A549 treated with DMSO at 1 μM for 4 hours (cell line): ENCODE measurements at places on chromosomes 13 and 19. TPM values are rescaled to one million over a fixed set of nuclear protein-coding genes. Genes with fewer than 3 reads are reported as not detected.

The CTXN1 gene
- total RNA-seq, result 10.0 to 22.5 TPM (median 17.0 TPM) in 5 replicates

The CGB1 gene
- total RNA-seq, result not detected in 5 replicates

The UNC13A gene
- 1.6 to 2.2 TPM (median 1.8 TPM) in 5 replicates for total RNA-seq

The AP1M2 gene
- 36.2 to 50.7 TPM (median 39.6 TPM) in 5 replicates for total RNA-seq

The ZNF541 gene
- not detected in 5 replicates for total RNA-seq

The ZFP28 gene
- 2.8 to 5.0 TPM (median 4.0 TPM) in 5 replicates for total RNA-seq

The FUZ gene
- 13.9 to 17.0 TPM (median 15.0 TPM) in 5 replicates for total RNA-seq

The CCDC61 gene
- 4.3 to 5.6 TPM (median 4.8 TPM) in 5 replicates for total RNA-seq

The LRRC25 gene
- total RNA-seq, result not detected in 5 replicates

The ZNF536 gene
- not detected in 5 replicates for total RNA-seq

The FUT2 gene
- not detected in 5 replicates for total RNA-seq

The CACNA1A gene
- 0.09 to 0.31 TPM (median 0.18 TPM) in 5 replicates for total RNA-seq

The URAD gene
- total RNA-seq, result not detected in 5 replicates

The PABPC3 gene
- total RNA-seq, result 0.16 to 0.20 TPM (median 0.19 TPM) in 5 replicates

The SHISA7 gene
- total RNA-seq, result 0.01 TPM in 1 of 5 replicates, not detected in the others

The KLK10 gene
- total RNA-seq, result 0.25 to 0.40 TPM (median 0.34 TPM) in 5 replicates

The C3 gene
- 39.0 to 46.5 TPM (median 41.8 TPM) in 5 replicates for total RNA-seq

The FFAR2 gene
- total RNA-seq, result 0.05 TPM in 1 of 5 replicates, not detected in the others

The KRTDAP gene
- not detected in 5 replicates for total RNA-seq

The CYP4F12 gene
- total RNA-seq, result 1.4 to 3.3 TPM (median 1.9 TPM) in 5 replicates

The ELL gene
- total RNA-seq, result 4.9 to 5.5 TPM (median 5.0 TPM) in 5 replicates

The LILRA2 gene
- total RNA-seq, result not detected in 5 replicates

The CERS1 gene
- total RNA-seq, result 3.9 to 6.3 TPM (median 5.1 TPM) in 5 replicates

The ZNF600 gene
- total RNA-seq, result 0.11 to 0.39 TPM (median 0.19 TPM) in 5 replicates

The TNFSF9 gene
- 5.4 to 8.2 TPM (median 6.7 TPM) in 5 replicates for total RNA-seq

The SLC7A1 gene
- 33.1 to 38.1 TPM (median 36.6 TPM) in 5 replicates for total RNA-seq

The MATK gene
- total RNA-seq, result 0.82 to 1.9 TPM (median 1.1 TPM) in 5 replicates

The C1QTNF9 gene
- total RNA-seq, result not detected in 5 replicates

The ELAVL3 gene
- total RNA-seq, result 0.02 to 0.12 TPM (median 0.06 TPM) in 4 of 5 replicates, not detected in the other

The RASAL3 gene
- total RNA-seq, result 0.05 TPM in 1 of 5 replicates, not detected in the others

The FBXW9 gene
- 10.8 to 13.2 TPM (median 12.6 TPM) in 5 replicates for total RNA-seq
